ENCODE measurements at places on chromosomes 7 and 10.

DNA sequence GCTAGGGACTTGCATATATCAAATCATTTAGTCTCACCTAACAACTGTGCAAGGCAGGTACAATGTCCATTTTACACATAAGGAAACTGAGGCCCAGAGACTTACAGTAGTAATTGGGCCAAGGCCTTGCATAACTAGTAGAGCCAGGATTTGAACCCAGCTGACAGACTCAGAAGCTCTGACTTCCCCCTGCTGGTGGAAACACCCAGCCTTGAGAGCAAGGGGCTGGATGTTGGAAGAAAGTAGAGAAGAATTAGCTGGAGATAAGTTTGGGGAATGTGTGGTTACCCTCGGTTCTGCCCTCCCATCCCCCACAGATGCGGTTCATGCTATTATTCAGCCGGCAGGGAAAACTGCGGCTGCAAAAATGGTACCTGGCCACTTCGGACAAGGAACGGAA, 2.0 kb downstream of the AP1S1 start:
- H3K4me1 ChIP-seq, result peaks cover 12% of the 10 kb centered on the region
- no peak overlapping the region for H3K27ac ChIP-seq
- DNase-seq, result no peak
- peaks cover 11% of the 10 kb centered on the region for H3K36me3 ChIP-seq
- H3K4me3 ChIP-seq, result no peak overlapping the region
- H3K27me3 ChIP-seq, result peaks cover 14% of the 10 kb centered on the region

GRCh38 chr7:20326342-20326741, 4.4 kb upstream of the ITGB8 start:
- no peak overlapping the region for H3K4me3 ChIP-seq
- no peak for DNase-seq
- H3K36me3 ChIP-seq, result peaks cover 2% of the 10 kb centered on the region
- H3K27me3 ChIP-seq, result peaks cover 18% of the 10 kb centered on the region
- peaks cover 10% of the 10 kb centered on the region for H3K4me1 ChIP-seq
- no peak overlapping the region for H3K27ac ChIP-seq

- DNase-seq, result no peak
- H3K36me3 ChIP-seq, result peaks cover 48% of the 10 kb centered on the region
- H3K27me3 ChIP-seq, result no peaks in the 10 kb centered on the region
Measured at GRCh38 chr7:92002720-92003119, 62.1 kb downstream of the AKAP9 start.

- DNase-seq, result no peak
- H3K4me3 ChIP-seq, result no peak overlapping the region
- H3K36me3 ChIP-seq, result peaks cover 29% of the 10 kb centered on the region
- peak overlapping the region; percentile 97 for H3K27ac ChIP-seq
- peaks cover 17% of the 10 kb centered on the region for H3K27me3 ChIP-seq
Measured at GRCh38 chr7:45112648-45113047, 1.2 kb upstream of the TBRG4 start.

All from effector memory CD8-positive, alpha-beta T cell (primary cell).